ENCODE measurements at places on chromosomes 3 and 15.

DNA sequence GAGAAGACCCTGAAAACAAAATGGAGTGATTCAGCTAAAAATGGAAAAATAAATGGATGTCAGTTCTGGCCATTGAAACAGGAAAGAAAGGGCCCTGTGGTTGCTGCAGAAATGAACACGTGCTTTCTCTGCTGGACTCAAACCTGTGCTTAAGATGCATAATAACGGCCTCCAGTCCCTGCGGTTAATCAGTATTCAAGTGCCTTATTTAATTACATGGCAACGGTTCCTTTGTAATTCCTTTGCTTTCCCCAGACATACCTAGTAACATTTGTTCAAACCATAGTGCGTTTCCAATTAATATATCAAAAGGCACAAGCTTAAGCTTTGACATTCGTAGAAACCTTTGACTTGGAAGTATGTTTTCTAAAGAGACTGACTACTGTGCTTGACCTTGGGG lies 428.3 kb downstream of the GABRG3 start:
- DNase-seq: no peak

DNA sequence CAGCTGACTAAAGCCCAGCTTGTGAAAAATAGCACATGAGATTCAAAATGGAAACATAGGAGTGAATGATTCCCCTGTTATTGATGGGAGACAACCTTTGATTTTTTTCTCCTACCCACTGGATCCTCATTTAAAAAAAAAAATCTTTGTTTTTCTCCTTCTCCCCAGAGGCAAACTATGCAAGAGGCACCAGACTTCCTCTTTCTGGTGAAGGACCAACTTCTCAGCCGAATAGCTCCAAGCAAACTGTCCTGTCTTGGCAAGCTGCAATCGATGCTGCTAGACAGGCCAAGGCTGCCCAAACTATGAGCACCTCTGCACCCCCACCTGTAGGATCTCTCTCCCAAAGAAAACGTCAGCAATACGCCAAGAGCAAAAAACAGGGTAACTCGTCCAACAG lies 2.6 kb downstream of the CACNA1D start:
- DNase-seq: no peak

DNA sequence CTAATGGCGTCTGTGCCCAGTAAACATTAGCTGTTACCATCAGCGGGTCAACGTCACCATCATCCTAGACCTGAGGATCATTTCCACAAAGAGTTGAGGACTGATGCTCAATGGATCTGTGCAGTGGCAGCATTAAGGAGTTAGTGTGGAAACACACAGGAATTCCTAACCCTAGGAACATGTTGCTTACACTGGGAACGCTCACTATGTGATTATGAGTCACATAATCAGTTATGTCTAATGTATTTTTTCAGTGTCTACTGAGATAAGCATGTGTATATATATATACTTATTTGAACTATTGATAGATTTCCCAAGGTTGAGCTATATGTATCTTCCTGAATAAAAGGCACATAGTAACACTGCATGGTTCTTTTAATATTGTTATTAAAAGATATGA lies 19.0 kb downstream of the ARNT2 start:
- no peak for DNase-seq

DNA sequence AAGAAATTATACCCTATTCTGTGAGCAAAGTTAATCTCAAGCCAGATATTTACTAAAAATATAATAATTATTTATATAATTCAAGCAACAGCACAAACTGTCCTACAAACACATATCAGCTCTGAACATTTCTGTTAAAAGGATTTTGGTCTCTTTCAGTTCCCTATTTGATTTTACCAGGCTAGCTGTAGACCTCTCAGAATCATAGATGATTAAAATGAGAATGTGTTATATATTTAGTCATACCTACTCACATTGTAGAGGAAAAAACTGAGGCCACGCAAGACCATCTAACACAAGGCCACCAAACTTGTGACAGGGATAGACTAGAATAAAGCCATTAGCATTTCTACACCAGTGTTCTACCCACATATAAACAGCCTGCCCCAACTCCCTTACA lies 28.5 kb downstream of the ACKR4 start:
- no peak for DNase-seq

DNA sequence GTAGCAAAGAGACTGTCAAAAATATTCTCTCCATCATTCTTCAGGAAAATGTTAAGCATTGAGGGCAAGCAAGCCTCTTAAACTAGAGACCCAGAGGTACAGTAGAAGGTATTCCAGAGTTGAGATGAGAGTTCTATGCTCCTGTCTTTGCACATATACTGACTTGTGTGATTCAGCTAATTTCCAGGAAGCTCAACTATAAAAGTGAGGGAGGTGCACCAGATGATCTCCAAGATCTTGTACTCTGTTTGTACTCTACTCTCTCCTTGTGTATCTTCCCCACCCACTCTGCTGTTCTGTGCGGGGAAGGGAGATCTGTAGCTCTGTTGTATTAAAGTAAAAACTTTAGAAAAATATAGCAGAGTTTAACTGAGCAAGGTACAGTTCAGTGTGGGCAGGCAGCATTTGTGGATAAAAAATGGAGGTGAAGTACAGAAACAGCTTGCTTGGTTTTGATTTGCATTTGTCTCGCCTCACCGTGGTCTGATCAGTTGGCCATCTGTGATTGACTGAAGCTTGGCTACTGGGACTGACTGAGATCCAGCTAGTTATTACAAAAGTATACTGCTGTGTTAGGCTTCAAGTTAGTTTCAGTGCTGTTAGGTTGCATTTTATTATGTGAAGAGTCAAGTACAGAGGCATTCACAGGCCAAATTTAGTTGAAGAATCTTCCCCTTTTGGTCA lies 463.1 kb upstream of the GOLIM4 start:
- DNase-seq: no peak

DNA sequence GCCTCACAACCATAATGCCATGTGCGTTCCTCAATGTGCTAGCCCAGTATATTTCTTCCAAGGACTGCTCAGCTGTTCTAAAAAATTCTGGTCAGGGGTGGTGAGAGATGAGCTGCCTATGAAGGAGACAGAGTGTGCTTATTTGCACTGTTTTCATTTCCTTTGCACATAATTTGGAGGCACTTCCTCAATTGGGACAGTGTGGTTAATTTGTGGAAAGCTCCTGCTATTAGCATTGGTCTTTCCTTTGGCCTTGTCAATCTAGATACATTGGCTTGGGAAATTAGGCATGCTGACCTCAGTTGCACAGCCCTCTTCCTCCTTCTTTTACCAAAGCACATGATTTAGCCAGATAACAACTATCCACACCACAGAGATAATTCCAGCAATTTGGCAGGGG lies 9.4 kb downstream of the FAM81A start:
- DNase-seq: no peak

- DNase-seq: no peak
These were observed 62.6 kb downstream of the OSBPL10 start for GRCh38 chr3:31918179-31919150.

GRCh38 chr3:172536505-172536904 lies 13.3 kb upstream of the TNFSF10 start:
- no peak for DNase-seq

- DNase-seq: no peak
These were observed 156.4 kb upstream of the CBLB start for GRCh38 chr3:106025151-106025722.

DNA sequence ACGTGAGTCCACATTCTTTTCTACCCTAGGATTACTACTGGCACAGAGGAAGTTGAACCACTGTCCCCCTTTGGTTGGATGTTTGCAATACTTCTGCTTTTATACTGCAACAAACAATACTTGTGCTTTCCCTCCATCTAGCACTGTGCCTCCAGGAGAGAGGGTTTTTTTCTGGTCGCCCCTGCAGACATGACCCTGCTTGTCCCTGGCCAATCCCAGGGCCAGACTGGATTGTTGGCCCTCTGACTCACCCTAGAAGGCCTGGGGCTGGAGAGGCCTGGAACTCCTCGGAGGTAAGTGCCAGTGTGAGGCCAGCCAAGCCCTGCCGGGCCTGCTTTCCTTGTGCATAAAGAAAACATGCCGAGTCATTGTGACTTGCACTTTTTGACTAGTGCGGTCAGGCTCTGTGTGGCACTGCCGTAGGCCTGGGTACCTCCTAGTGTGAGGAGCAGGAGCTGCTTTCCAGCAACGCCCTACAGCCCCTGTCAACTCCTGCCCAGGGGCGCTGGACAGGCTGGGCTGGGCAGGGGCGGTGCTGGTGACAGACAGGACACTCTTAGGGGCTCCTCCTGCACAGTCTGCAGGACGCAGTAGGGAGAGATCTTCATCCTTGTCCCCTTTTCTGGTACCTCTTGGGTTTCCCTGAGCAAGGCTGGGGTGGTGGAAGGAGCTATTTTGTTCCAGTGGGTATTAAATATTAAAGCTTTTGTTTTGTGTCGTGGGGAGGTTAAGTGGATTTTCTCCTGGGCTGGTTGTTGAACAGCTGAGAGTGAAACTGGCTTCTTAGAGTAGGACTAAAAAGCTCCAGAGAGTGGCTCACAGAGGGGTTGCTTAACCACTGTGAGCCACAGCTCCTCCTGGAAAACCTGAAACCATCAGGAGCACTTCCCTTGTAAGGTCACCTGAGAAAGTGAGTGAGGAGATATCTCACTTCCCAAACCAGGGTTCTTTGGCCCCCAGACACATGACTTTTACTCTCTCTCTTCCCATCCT lies 14.4 kb upstream of the TKT start:
- DNase-seq: no peak

DNA sequence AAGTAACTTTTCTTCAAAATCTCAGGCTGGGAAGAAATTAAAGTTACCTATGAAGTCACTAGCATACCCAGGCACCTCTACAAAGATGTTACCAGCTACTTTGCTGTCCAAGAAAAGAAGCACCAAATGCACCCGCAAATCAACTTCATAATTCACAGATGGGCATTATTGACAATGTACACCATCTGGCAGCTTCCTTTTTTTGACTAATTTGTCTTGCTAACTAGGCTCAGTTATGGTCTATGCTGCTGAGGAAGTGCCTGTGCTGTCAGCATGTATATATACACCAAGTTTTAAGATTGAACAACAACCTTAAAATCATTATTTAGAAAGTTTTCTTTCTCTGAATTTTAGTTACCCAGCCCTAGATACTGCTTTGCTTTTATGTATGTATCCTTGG lies 93.8 kb downstream of the NSUN3 start:
- no peak for DNase-seq

- DNase-seq: no peak
These were observed 78.6 kb downstream of the PLD1 start for GRCh38 chr3:171731691-171732090.

GRCh38 chr3:98763819-98764418 lies 779 bp downstream of the ST3GAL6 start:
- no peak for DNase-seq

GRCh38 chr3:162329514-162329913 lies 832.9 kb downstream of the OTOL1 start:
- no peak for DNase-seq

DNA sequence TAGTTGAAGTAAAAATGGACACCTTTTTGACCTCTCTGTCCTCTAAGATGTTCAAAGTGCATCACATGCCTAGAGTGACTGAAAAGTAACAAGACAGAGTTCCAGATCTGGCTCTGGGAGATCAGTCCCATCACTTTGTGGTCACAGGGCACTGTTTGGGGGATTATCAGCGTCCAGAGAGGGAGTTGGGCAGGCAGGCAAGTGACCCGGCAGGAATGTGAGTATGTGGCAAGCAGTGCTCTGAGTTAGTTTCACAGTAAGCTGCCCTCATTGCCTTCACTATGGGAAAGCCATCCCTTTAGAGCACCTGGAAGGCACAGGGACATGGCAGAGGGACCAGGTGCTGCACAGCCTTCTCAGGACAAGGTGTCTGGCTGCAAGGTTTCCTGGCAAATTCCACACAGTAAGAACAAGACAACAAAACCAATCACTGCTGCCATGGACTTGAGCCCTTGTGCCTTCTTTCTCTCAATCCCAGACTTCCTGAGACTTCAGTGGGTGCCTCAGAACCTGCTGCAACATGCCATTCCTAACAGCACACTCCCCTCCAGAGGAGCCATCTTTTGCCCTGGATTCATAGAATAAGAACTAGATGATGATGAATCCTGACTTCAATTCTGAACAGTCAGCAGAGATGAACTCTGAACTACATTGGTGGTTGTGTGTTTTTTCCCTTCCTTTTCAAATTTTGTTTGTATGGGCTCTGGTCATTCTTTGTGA lies 55.2 kb downstream of the TIPARP start:
- no peak for DNase-seq

DNA sequence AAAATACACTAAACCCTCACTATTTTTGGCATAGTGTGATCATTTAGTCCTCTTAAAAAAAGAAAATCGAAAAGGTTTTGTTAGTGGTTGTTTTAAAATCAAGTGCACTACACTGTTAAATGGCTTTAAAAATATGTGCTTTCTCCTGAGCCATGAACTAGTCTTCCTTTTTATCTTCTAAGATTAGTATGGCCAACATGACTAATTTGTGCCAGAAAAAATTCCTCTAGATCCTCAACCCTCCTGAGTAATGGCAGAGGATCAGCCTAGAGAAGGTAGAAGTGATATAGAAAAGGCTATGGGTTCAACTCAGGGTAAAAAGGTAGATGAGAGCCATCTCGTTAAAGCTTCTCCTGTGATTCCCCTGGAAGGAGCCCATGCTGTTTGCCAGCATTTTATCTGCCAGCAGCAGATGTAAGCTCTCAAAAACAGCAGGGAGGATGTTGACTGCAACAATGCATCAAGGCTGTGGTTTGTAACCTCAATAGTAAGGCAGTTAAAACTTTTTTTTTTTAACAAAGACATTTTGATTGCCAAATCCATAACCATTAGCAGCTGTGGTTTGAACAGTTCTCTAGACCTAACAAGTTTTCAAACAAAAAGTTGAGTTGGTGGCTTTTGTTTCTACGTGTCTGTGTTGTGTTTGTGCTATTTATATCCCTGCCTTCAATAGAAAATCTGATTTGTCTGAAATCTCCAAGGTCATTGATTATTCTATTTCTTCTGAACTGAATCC lies 30.2 kb upstream of the ZNF609 start:
- DNase-seq: peak; percentile 38

DNA sequence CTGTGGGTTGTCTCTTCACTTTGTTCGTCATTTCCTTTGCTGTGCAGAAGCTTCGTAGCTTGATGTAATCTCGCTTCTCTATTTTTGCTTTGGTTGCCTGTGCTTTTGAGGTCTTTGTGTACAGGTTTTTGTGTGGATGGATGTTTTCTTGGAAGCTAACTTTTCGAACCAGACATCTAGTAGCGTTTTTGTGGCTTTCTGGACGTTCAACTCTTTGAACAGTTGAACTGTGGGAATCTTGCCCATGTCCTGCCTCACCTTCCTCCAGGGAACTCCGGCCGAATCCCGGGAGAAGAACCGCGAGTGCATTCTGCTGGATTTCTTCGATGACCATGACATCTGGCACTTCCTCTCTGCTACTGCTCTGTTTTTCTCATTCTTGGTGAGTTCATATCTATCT lies 70.6 kb downstream of the USF3 start:
- DNase-seq: no peak

DNA sequence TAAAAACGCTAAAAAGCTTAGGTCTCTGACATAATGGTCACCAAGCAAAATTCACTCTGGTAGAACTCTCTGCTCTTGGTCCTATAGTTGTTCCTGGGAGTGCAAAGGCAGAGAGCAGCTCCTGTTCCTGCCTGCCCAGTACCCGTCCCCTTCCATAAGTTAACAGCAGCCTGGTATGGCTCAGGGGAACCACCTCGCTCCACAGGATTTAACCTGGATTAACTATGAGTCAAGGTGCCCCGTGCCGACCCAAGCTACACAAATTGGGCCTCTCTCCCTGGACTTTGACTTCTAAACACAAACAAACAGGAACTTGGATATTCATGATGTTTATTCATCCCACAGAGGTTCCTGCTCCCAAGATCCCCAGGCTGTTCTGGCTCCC lies 32.1 kb downstream of the SCAP start:
- no peak for DNase-seq

All from stimulated activated CD4-positive, alpha-beta T cell treated with anti-CD3 and anti-CD28 coated beads, Interleukin-4, amount 100 ng/mL, for 24 hours (primary cell).